CD14-positive monocyte (primary cell): ENCODE measurements at places on chromosomes 2 and 18.

DNA sequence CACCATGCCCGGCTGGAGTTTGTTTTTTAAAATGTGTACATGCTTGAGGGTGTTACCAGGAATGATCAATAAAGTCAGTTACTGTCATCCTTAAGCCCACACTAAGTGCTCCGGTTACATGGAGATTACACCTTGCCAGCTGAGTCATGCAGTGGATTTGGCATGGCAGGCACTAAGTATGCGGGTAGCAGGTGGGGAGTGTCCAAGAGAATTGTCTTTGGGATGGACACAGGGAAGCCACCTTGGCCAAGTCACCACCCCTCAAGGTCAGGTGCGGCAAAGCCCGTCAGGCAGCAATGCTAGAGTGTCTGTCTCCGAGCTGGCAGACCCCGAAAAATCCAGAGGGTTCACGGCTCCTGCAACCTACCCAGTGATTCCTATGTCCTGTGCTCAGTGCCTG, 54.8 kb downstream of the GBX2 start:
- no peak for DNase-seq

- DNase-seq = no peak
Observed at GRCh38 chr2:23230885-23231284, 154.1 kb upstream of the KLHL29 start.

DNA sequence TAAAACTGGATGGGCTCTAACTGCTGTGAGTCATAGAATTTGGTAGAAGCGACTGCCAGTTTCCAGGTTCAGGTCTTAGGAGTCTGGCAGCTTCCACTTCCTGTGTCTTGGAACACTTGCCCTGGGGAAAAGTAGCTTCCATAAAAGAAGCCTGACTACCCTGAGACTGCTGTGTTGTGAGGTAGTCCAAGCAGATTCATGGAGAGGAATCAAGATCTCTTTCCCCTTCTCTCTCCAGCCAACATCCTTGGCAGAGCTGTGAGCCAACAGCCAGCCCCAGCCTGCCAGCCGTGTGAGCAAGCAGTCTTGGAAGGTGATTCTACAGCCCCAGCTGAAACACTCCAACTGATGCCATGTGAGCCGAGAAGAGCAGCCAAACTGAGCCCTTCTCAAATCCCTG, 33.7 kb downstream of the SLC20A1 start:
- no peak for DNase-seq

DNA sequence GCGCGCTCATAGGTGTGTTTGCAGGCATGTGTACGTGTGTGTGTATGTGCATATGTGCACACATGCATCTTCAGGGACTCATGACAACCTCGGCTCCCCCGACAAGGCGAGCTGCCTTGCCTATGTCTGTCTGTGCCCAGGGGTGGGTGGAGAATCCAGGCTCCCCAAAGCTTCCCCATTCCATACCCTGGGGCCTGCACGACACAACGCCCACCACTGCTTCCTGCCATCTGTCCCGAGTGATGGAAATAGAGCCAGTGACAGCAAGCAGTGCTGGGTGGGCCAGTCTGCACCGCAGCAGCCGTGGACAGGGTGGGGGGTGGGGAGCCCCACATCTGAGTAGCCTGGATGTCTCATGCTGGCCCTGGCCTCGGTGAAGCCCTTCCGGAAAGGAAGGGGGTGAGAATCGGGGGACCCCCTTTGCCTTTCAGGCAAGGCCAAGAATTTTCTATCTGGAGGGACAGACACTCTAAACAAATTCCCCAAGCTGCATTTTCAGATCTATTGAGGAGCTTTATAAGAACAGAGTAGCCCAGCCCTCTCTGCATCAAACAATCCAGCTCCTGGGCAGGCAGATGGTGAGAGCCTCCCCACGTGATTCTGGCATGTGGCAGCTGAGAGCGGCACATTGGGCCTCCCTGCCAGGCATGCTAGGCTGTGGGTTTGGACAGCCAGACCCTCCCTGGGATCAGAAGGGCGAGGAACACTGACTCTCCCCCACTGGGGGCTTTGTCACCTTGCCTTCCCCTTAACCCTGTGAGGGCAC, 4.9 kb downstream of the KCNIP3 start:
- no peak for DNase-seq

GRCh38 chr2:71212336-71212735, 14.6 kb downstream of the PAIP2B start:
- no peak for DNase-seq

DNA sequence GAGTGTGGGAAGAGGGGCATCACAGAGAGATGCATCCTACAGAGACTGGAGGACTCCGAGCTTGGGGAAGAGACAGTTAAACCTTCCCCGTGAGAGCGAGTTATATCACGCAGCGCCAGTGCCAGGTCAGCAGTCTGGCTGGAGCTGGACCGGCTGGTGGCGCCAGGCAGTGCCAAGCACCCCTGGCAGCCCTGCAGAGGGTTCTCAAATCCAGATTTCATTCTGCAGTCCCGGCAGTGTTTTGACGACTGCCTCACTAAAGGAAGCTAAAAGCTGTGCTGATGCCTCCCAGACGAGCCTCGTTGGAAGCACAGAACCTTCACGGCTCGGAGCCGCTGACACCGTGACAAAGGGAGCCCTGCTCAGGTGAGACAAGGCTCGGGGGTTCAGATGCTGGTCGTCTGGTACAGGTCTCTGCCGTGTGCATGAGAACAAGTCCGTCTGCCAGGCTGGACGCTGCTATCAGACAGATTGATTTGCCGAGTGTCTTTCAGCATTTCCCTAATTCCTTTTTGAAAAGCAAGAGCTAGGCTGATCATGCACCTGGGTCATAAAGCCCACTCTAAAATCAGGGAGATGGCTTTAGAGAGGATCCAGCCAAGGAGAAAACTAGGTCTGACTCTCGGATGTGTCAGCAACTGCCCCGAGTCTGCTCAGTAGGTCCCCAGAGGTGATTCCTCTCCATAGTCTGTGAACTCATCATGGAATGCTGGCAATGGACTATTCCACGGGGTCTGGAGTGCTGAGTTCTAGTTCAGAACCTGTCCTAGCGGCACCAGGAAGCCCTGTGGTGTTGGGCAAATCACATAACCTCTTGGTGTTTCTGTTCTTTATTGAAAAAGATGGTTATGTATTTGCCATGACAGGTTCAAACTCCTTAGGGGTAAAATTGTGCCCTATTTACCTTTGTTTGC, 240.6 kb downstream of the SOX11 start:
- DNase-seq = no peak
